ENCODE measurements at places on chromosomes 16 and 17.

DNA sequence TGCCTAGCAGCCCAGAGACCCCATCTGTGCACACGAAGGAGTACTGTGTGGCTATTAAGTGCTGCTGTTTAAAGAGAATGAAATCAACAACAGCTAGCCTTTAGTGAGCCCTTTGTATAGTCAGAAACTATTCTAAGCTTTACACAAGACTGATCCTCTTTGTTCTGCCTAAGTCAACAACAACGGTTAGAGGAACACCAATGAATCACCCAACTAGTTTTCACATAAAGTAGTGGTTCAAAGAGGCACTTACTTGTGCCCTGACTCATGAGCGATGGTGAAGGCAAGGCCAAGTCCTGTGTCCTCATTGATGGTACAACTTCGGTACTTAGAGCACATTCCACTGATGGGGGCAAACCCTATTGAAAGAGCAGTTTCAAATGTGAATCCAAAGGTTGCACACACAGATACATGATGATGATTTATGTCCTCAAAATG is 75.8 kb downstream of the ADAMTS18 start:
- DNase-seq: no peak

DNA sequence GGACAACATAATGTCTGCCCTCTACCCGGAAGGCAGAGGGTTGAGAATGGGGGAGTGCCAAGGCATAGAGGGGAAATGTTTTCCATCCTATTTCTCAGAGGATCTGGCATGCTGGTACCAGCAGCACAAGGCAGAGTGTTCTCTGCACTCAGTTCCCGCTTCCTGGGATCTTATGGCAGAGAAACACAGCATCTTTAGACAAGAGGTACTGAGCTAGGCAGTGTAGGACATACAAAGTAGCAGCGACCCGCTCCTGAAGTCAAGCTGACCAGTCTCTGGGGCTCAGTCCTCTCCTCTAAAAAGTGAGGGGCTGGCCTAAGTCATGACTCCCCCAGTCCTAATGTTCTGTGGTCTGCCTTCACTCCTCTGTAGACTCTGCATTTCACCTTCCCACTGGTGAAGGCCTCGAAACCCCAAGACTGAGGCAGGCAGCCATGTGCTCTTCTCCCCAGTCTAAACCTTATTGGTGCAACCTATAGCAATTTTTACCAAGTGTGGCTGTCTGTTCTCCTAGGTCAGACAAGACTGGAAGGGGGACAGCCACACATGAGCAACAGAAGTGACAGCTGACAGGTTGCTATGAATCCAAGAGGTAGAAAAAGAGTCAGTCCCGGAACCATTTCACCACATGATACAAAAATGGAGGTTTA is 11.3 kb upstream of the TSPOAP1 start:
- DNase-seq: no peak

GRCh38 chr16:80931801-80932707 is 74.6 kb downstream of the CMC2 start:
- DNase-seq: peak; percentile 83

DNA sequence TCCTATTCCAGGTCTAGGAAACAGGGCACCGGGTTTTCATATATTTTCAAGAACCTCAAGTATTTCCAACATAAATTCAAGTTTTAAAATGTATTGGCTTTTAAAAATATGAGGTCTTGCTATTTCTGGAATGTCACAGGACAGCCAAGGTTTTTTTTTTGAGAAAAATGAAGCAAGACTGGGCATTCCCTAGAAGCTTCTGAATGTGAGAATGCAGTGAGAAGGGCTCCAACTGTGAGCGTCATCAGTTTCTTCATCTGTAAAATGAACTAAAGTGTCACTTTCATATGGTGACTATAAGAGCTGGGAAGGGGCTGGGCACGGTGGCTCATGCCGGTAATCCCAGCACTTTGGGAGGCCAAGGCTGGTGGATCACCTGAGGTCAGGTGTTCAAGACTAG is 455.8 kb upstream of the MAF start:
- DNase-seq: no peak

DNA sequence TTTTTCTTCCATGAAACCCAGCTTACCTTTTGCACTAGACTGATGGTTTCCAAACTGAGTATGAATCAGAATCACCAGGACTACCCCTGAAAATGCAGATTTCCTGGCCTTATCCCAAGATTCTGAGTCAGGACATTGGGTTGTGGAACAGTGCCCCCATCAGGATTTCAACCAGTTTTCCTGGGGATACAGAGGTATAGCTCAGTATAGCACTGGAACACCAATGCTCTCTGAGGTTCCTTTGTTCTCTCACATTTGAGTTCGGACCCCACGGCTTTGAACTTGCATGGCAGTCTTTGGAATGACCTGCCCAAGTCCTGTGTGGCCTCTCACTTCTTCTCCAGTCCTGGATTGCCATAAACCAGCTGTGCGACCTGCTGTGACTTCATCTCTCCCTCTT is 12.8 kb upstream of the CCL8 start:
- DNase-seq: no peak

Data from G401 (cell line).